ENCODE measurements at places on chromosomes 4 and X. TPM values are rescaled to one million over a fixed set of nuclear protein-coding genes. Genes with fewer than 3 reads are reported as not detected.

GRCh38 chrX:153487590-153488071, 7.1 kb upstream of the BGN start:
- no peak for DNase-seq

DNA sequence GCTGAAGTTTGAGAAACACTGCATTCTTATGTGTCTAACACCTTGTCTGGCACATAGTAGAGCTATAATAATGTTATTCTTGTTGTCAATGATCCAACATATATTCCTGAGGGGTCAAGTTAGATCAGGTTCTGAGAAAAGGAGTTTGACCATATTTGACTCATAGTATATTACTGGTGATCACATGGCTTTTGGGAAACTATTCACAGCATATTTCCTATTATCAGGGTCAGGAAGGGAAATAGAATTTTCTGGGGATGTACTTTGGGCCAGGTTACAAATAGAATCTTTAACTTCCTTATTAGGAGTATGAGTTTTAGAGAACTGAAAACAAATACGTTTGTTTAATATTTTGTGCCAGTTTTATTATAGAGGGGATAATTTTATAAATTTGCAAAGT, 11.6 kb downstream of the IL15 start:
- no peak for DNase-seq

DNA sequence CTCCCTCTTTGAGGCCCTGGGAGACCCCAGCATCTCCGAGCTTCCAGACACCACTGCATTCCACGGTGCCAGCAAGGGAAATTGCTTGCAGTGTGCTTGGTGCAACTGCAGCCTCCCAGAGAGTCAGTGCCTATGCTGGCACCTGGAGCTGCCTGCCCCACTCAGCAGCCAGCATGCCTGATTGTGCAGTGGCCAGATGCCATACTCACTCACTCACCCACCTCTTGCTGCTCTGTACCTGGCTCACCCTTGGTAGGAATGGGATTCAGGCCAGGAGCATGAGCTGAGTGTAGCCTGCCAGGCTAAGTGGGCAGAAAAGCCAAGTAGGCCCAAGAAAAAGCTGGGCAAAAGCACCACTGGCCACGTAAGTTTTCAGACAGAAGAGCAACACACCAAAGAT, 651.4 kb downstream of the GABRG1 start:
- DNase-seq = no peak

DNA sequence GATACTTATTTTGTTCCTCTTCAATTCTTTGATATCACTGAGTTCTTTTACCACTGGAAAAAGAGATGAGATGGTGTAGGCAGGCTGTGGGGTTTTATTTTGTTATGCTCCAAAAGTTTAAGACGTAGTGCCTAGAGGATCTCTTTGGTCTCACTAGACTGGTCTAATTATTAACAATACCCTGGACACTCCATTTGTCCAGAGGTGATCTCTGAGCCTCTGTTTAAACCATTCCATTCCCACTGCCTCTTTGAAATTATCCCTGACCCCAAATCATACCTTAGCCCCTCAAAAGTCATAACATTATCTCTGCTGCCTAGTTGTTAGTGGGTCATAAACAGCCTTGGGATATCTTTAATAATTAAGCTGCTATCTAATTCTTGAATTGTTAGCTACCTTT, 24.2 kb downstream of the SMPX start:
- no peak for DNase-seq

- no peak for DNase-seq
Measured at GRCh38 chr4:26071688-26072087, 157.7 kb downstream of the SMIM20 start.

GRCh38 chr4:128386761-128387599, 99.4 kb upstream of the PGRMC2 start:
- peak; percentile 94 for DNase-seq

GRCh38 chrX:9316096-9316495, 148.8 kb upstream of the TBL1X start:
- no peak for DNase-seq

DNA sequence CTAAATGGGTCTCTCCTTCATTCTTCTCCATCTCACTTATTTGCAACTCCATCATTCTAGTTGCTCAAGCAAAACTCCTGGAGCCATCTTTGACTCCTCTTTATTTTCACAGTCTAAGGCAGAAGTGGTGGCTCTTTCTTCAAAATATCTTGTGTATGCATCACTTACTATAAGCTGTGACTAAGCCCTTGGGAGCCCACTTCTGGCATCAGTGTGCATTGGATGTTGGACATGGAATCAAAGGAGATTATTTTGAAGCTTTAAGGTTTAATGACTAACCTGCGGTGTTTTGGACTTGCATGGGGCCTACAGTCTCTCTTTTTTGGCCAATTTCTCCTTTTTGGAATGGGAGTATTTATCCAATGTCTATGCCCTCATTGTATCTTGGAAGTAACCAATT, 276.8 kb downstream of the SPOCK3 start:
- peak; percentile 15 for DNase-seq

DNA sequence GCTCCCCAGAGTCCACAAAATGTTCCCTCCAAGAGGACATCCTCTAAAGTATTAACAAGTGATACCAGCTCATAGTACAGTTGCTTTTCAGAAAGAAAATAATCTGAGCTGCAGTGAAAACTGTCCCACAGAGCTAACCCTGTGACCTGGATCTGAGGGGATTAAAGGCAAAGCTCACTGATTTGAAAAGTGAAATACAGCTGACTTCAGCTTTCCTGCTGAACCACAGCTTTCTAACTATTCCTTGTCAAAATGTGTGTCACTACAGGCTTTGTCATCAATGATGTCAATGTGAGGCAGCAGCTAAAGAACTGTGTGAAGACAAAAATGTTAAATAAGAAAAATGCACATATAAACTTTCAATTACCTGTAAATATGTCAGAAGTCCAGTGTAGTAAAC, 36.9 kb downstream of the DCHS2 start:
- peak; percentile 43 for DNase-seq

- DNase-seq = no peak
Measured at GRCh38 chrX:136453771-136454170, 34.0 kb upstream of the BRS3 start.

DNA sequence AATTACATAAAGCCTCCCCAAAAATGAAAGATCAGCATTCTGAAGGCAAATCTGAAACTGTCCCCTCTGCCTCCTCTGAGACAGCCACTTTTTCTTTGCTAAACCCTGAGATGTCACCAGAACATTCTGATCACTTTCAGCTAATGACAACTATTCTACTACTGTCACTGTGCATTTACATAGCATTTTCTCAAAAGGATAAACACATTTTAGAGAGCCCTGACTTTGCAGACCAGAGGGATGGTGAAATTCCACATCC, 72.1 kb downstream of the GATB start:
- DNase-seq = no peak

GRCh38 chr4:109278594-109279031, 23.8 kb downstream of the COL25A1 start:
- DNase-seq = no peak

DNA sequence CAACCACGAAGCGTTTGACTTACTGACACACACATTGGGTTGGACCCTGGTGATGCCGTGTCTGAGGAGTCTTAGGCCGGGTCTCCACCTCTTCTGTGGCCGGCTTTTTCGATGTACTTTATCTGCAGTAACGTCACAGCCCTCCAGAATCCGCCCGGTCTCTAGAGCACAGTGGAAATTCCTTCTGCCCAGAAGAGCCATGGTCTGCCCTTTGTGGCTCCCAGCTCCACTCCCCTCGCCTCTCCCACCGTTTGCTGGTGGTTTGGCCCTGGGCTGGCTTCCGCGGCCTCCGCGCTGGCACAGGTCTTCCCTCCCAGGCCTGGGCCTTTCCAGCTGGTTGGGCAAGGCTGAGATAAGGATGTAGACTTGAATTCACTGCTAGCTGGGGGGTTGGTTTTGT, 4.3 kb downstream of the MAEA start:
- no peak for DNase-seq

DNA sequence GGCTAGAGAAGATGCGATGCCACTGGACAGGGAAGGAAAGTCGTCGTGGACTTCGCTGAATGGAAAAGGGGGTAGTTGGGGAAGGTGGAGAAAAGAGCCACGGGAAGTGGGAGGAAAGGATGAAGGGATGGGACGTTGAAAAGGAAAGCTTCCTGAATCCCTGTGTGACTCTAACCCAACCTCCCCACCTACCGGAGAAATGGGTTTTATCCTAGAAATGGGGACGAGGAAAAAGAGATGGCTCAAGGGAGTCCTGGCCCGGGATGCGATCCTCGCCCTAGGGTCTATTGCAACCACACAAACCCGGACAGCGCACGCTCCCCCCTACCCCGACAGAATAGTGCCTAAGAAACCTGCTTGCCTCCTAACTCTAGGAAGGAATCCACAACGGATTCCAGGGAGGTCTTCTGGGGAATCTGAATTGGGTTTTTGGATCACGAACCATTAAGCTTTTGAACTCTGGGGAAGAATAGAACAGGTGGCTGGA, 738 bp upstream of the TSPAN5 start:
- DNase-seq = no peak

DNA sequence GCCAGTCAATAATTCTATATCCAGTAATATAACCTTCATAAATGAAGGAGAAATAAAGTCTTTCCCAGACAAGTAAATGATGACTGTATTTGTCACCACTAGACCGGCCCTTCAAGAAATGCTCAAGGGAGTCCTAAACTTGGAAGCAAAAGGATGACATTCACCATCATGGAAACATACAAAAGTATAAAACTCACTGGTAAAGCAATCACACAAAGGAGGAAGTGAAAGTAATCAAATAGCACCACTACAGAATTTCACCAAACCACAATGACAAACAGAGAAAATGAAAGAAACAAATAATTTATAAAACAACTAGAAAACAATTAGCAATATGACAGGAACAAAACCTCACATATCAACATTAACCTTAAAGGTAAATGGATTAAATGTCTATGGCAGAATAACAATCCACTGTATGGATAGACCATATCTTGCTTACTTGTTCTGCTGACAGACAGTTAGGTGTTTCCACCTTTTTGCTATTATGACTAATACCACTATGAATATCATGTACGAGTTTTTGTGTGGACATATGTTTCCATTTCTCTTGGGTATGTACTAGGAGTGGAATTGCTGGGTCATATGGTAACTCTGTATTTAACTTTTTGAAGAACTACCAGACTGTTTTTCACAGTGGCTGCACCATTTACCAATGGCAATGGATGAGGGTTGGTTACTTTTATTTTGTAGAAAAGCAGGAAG, 44.9 kb downstream of the NAT8L start:
- DNase-seq = no peak

GRCh38 chrX:132486599-132487178, 2.1 kb downstream of the MBNL3 start:
- DNase-seq = no peak

DNA sequence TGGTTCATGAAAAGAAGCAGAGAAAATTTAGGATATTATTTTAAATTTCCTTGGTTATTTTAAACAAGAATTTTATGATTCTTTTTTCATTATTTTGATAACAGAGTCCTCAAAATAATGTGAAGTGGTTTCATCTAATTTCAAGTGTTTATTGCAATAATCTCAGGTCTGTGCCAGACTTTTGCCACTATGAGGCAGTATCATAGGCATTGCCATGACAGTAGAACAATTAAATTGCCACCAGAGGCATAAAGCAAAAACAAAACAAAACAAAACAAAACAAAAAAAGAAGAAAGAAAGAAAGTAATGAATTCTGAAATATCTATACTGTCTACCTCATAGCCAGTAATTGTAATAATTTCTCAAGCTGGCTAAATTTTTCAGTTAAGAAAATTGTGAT, 739.2 kb downstream of the KCTD8 start:
- DNase-seq = no peak

DNA sequence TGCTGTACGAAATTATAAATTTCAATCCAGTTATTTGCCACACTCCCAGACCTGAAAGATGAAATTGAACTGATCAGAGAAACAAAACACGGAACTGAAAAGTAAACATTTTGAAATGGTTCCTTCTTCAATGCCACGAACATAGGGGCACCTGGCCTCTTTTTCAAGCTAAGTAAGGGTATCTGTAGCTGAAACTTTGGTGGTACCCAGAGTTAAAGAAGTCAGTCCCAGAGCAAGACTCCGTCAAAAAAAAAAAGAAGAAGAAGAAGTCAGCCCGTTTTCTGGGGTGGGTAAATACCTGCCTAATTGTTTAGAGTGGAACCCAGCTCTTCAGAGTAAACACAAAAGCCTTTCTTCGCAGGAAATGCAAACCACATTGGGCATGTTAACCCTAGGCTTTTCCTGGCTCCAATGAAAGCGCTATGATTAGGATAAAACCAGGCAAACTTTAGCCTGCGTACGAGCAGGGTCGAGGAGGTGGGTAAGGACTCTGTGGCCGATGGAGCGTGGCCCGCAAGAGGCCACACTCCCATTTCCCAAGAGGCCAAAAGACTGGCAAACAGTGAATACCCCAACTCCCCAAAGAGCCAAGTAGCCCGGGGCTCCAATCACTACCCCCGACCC, 1.3 kb downstream of the ANTXR2 start:
- DNase-seq = no peak

- no peak for DNase-seq
Measured at GRCh38 chr4:11495818-11496217, 67.1 kb upstream of the HS3ST1 start.

DNA sequence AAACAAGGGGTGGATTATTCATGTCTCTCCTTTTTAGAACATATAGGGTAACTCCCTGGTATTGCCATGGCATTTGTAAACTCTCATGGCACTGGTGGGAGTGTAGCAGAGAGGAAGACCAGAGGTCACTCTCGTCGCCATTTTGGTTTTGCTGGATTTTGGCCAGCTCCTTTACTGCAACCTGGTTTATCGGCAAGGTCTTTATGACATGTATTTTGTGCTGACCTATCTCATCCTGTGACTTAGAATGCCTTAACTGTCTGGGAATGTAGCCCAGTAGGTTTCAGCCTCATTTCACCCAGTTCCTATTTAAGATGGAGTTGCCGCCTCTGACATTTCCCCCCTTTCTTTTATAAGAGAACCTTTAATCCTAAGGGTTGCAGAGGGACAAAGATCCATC, 45.8 kb downstream of the MGST2 start:
- peak; percentile 65 for DNase-seq

DNA sequence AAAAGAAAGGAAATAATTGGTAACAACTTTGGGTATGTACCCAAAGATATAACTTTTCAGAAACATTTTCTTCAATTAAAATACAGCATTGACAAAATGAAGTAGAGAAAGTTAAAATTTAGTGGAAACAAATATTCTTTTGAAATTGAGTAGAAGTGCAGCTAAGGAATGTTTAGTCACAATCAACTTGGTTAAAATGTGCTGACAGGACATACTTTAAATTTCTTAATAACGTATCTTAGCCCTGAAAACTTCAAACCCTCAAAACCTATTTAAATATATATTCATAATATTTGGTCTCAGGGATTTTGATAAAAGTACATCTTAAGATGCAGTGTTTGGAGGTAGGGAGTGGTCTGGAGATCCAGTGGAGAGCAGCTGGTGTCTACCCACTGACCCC, 240.8 kb downstream of the DKK2 start:
- DNase-seq = no peak

TEX13B gene
- 1.2 TPM for total RNA-seq

TEX11 gene
- total RNA-seq = not detected

TBX22 gene
- 2.4 TPM for total RNA-seq

PCDH7 gene
- total RNA-seq = 96.1 TPM

F8A2 gene
- total RNA-seq = 0.72 TPM

SULT1B1 gene
- 7.9 TPM for total RNA-seq

KLHL4 gene
- 39.7 TPM for total RNA-seq

WAS gene
- total RNA-seq = 0.48 TPM
